ENCODE measurements at places on chromosomes 16 and 17.

GRCh38 chr17:48791128-48792032 lies 25.6 kb downstream of the TTLL6 start:
- DNase-seq: peak; percentile 57

GRCh38 chr16:24018485-24018884 lies 182.7 kb downstream of the PRKCB start:
- DNase-seq: no peak

DNA sequence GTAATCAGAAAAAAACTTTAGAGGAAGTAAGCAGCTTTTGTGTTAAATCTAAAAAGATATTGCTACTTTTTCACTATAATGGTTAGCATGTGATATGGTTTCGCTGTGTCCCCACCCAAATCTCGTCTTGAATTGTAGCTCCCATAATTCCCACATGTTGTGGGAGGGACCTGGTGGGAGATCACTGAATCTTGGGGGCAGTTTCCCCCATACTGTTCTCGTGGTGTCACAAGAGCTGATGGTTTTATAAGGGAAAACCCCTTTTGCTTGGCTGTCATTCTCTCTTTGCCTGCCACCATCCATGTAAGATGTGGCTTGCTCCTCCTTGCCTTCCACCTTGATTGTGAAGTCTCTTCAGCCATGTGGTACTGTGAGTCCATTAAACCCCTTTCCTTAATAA lies 117.1 kb downstream of the KCNJ2 start:
- DNase-seq: no peak

GRCh38 chr17:78358538-78359320 lies 1.1 kb downstream of the SOCS3 start:
- DNase-seq: no peak

DNA sequence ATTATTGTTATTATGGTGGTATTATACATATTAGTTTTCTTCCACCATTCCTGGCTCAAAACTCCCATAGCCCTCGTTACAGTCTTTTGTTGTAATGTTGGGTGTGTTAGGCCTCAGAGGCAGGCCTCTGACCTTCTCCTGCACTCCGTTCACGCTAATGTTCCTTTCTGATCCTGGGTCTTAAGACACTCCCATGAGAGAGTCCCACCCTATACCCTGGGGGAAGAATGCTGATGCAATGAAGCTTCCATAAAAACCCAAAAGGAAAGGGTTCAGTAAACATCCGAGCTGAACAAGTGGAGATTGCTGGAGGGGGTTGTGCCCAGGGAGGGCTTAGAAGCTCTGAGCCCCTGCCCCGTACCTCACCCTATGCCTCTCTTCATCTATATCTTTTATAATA lies 141.3 kb upstream of the NETO2 start:
- DNase-seq: no peak

- DNase-seq: no peak
Observed at GRCh38 chr16:9079430-9079812, 12.0 kb upstream of the HAPSTR1 start.

GRCh38 chr16:30367349-30368009 lies 2.8 kb downstream of the TBC1D10B start:
- DNase-seq: no peak

- peak; percentile 86 for DNase-seq
Observed at GRCh38 chr17:68909066-68909465, 46.1 kb downstream of the ABCA8 start.

GRCh38 chr17:9057310-9057709 lies 36.0 kb downstream of the NTN1 start:
- no peak for DNase-seq

GRCh38 chr17:76022285-76022684 lies 4.8 kb downstream of the EVPL start:
- DNase-seq: no peak

- no peak for DNase-seq
Observed at GRCh38 chr17:60165971-60166370, 16.2 kb downstream of the CA4 start.

GRCh38 chr16:88468275-88469129 lies 15.4 kb downstream of the ZFPM1 start:
- DNase-seq: peak; percentile 21

- no peak for DNase-seq
Observed at GRCh38 chr16:20976576-20976975, 76.0 kb downstream of the LYRM1 start.

GRCh38 chr16:78930561-78930960 lies 670.0 kb downstream of the MAF start:
- no peak for DNase-seq

DNA sequence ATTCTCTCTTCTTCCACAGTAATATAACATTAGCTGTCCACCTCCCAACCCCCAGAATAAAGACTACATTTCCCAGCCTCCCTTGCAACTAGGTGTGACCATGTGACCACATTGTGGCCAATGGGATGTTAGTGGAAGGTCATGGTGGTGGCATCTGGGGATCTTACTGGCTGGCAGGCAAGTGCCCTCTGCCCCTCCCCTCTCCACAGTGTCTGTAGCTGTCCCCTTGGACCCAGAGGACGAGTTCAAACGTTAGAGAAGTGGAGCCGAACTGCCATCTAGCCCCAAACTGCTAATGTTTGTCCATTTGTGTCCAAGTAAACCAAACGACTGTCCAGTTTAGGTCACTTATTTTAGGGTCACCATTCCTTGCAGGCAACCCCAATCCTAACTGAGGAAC lies 26.6 kb upstream of the KCNG4 start:
- no peak for DNase-seq

DNA sequence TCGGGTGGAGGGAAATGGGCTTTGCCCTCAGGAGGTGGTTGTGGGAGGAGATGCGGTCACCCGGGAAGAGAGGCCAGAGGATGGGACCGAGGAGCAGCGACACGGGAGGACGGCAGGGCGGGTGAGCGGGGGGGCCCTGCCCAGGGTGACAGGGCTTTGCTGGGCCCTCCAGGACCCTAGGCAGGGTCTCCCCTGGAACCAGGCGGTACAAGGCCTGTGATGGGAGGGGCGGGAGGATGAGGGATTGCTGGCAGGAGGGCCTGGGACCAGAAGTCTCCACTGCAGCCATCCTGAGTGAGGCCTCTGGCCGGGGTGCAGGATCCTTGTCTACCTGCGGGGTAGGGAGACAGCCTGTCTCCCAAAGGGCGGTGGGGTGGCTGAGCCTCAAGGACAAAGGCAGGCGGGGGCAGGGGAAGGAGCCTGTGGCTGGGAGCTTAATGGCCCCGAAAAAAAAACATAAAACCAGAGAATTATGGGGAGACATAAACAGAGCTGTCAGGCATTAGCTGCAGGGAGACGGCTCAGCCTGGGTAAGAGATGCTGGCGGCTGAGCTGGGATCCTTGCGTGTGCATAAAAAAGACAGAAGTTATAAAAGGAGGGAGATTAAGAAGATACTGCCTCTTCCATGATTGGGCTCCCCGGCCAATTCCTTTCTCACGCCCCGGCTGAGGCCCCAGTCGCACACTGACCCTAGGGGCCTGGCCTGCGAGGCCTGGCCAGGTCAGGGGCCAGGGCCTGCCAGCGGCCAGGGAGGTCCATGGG lies 66.7 kb downstream of the SREBF1 start:
- no peak for DNase-seq

GRCh38 chr16:17345043-17345442 lies 125.7 kb downstream of the XYLT1 start:
- no peak for DNase-seq

DNA sequence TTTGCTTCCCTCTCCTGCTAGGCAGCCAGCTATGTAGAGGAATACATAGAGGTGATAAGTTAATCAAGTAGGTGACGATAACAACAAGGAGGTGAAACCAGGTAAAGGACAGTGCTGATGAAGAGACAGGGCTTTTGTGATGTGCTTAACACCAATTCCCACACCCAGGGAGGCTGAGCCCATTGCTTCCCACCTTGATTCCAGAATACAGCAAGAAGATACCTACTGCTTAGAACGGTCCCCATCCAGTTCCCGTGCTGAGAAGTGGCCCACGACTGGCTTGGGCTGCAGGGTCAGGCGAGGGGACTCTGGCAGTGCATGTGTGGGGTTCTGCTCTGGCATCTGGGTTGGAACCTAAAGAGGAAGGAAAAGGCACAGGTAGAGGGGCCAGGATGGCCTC lies 16.1 kb upstream of the GFAP start:
- DNase-seq: no peak

DNA sequence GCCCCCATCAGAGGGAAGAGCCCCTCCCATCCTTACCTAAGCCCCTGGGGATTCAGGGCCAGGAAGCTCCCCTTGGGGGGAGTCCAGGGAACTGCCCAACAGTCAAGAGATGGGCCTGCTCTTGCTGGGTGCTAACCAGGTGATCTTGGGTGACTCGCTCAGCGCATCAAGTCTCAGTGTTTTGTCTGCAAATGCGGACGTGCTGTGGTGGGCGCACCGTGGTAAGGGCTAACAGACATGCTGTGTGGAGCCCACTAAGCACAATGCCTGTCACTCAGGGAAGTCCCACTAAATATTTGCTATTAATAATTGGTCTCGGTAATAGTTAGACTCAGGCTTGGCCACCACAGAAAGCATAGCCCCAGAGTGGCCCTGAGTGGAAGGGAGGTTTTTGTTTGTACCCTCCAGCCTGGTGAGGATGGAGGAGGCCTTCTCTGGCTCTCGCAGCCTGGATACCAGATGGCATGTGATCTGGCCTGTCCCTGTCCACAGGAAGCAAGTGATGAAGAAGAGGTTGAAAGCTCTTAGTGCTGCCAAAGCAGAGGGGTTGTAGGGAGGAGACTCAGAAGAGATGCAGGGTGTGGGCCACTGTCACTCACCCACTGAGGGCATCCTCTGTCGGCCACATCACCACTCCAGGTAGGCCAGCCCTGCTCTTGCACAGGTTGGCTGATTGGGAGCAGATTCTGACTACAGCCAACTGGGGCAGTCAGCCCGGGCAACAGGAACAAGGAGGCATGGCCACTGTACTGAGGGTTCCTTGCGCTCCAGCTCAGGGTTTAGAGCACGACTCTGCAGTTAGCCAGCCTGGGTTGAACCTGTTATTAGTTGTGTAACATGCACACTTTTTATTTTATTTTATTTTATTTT lies 69.8 kb upstream of the KSR1 start:
- DNase-seq: no peak

DNA sequence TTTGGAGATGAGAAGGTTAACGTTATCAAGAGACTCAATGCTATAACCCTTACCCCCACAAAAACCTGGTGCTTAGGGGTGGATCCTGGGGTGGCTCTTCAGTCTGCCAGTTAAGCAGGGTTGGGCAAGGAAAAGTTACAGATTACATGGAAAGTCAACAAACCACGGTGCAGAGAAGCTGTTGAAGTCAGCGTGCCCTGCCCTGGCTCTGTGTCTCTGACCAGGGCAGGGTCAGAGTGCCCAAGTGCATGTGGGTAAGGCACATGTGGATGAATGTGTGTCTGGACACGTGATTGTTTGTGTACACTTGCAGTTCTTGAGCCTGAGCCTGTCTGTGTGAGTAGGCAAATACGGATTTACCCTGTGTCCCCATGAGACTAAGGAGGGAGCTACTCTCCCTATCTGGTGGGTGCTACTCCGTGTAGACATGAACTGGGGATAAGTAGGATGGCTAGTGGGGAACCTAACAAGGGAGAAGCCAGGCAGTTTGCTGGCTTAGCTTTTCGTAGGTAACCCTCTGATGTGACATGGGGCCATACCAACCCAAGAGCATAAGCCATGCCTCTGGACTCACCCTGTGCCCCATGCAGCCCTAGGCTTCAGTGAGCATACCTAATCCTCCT lies 5.5 kb downstream of the IGFBP4 start:
- no peak for DNase-seq

GRCh38 chr16:27197004-27197403 lies 6.3 kb upstream of the KDM8 start:
- no peak for DNase-seq

- no peak for DNase-seq
Observed at GRCh38 chr16:50297301-50298074, 31.1 kb downstream of the ADCY7 start.

- DNase-seq: no peak
Observed at GRCh38 chr17:40813804-40814203, 8.6 kb downstream of the KRT10 start.

DNA sequence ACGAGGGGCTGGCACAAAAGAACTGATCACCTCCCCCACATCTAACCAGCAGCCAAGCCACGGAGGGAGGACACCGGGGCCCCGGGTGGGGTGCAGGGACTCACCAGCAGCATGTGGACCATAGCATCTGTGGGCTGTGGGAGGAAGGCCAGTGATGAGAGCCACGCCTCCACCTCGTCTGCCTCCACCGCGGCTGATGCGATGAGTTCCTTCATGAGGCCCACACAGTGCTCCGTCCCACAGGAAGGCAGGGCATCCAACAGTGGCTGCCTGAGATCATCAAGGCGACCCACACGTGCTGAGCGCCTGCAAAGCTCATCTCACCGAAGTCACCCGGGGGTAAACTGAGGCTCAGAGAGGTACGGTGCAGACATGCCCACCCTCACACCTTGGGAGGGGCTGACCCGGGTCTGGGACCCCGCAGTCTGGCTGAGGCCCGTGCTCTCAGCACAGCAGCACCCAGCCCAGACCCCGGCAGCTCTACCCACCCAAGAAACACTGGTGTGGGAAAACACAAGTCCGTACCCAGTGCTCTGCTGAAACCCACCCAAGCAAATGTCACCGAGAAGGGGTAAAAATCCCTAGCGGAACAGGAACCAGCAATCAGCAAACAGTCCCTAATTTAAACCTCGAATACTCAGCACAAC lies 85.9 kb downstream of the LITAF start:
- DNase-seq: no peak

DNA sequence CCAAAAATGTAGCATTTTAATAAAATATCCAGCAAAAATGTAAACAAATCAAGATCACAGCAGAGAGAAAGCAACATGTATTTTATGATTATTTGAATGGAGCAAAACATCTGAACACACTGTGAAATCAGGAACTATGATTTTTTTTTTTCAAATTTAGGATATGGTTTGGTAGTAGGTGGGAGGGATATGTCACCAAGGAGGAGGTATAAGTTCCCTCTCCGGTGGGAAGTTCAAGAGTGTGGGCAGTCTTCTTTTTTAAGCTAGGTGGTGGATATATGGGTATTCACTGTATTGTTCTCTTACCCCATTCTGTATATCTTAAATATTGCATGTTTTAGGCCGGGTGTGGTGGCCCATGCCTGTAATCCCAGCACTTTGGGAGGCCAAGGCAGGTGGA lies 10.2 kb downstream of the CDR2 start:
- no peak for DNase-seq

- DNase-seq: no peak
Observed at GRCh38 chr16:46842192-46842895, 11.4 kb upstream of the C16orf87 start.

DNA sequence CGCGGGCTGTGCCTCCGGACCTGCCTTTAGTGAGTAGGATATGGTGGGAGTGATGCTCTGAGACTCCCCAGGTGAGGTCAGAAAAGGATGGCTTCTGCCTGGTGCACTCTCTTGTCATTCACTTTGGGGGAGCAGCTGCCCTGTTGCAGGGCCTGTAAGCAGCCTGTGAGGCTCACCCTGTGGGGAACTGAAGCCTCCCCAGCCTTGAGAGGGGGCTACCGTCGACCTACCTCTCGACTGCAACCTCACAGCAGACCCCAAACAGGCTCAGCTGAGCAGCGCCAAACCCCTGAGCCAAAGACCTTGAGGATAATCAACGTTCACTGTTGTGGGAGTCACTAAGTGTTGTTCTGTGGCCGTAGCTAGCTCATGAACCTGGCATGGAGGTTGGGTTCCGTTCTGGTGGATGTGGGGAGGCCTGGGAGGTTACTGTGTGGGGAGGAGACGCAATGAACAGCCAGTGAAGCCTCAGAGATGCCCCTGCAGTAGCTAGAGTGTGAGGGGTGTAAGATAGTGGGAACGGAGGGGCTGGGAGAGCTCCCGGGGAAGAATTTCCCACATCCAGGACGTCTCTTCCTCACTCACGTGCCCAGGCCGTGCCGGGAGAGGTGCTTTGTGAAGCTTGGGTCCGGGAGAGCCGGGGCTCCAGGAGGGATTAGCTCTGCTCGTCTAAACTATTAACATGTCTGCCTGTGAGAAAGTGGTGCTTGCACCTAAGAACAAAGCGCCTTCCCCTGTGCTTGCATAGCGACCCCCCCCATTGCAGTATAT lies 38.8 kb downstream of the METRNL start:
- DNase-seq: no peak
